Glutamatergic neuron (in vitro differentiated cells): ENCODE measurements at places on chromosomes 1 and 21. TPM values are rescaled to one million over a fixed set of nuclear protein-coding genes. Genes with fewer than 3 reads are reported as not detected.

- no peak for DNase-seq
Observed at GRCh38 chr1:192529031-192529755, 46.4 kb upstream of the RGS1 start.

- DNase-seq: no peak
Observed at GRCh38 chr21:38930853-38931252, 125.1 kb downstream of the ETS2 start.

Gene TENT5C
- 0.27 TPM for total RNA-seq

Gene SLC25A44
- total RNA-seq: 66.0 TPM

Gene TDRD5
- total RNA-seq: not detected
